ENCODE measurements at places on chromosomes 2 and 18.

DNA sequence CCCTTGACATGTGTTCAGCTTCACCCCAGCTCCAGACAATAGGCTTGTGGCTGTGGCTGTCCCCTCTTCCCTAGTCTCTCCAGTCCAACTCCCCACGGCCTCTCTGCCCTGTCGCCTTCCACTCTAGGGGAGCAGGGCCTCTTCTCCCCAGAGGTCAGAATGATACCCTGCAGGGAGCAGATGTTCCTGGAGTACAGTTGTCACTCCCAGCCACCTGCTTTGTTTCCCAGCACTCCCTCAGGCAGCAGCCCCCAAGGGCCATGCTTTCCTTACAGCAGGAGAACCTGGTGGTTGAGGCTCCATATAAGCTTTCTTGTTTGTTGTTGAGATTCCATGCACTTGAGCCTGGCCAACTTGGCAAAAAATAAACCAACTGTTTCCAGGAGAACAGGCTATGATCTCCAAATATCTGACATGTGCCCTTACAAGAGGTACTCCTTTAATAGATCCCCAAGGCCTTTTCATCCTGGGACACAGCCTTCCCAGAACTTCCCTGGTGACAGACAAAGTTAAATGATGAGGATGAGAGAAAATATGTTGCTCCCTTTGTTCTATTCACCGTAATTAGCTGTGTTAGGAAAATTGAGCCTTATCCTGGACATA, 45.1 kb downstream of the DPYSL5 start:
- H3K4me1 ChIP-seq: peaks cover 15% of the 10 kb centered on the region
- no peaks in the 10 kb centered on the region for H3K36me3 ChIP-seq
- no peak overlapping the region for H3K27ac ChIP-seq
- no peak overlapping the region for H3K4me3 ChIP-seq

DNA sequence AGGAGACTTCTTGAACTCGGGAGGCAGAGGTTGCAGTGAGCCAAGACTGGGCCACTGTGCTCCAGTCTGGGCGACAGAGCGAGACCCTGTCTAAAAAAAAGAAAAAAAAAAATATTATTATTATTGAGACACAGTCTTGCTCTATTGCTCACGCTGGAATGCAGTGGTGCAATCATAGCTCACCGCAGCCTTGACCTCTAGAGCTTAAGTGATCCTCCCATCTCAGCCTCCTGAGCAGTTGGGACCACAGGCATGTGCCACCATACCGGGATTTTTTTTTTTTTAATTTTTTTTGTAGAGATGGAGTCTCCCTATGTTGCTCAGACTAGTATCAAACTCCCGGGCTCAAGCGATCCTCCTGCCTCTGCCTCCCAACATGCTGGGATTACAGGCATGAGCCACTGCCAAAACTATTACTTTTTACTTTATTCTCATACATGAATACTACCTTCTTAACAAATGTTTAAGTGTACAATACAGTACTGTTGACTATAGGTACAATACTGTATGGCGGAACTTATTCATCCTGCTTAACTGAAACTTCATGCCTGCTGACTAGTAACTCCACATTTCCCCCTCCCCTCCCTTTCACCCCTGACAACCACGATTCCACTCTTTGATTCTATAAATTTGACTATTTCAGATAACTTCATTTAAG, 15.5 kb downstream of the FBXO11 start:
- H3K27me3 ChIP-seq: no peaks in the 10 kb centered on the region
- no peaks in the 10 kb centered on the region for H3K4me1 ChIP-seq
- H3K4me3 ChIP-seq: no peak overlapping the region
- no peak overlapping the region for H3K27ac ChIP-seq

GRCh38 chr2:44731505-44731904, 210.0 kb upstream of the SIX3 start:
- no peaks in the 10 kb centered on the region for H3K36me3 ChIP-seq
- H3K4me3 ChIP-seq: no peak overlapping the region
- H3K4me1 ChIP-seq: peaks cover 11% of the 10 kb centered on the region
- H3K27me3 ChIP-seq: no peaks in the 10 kb centered on the region

DNA sequence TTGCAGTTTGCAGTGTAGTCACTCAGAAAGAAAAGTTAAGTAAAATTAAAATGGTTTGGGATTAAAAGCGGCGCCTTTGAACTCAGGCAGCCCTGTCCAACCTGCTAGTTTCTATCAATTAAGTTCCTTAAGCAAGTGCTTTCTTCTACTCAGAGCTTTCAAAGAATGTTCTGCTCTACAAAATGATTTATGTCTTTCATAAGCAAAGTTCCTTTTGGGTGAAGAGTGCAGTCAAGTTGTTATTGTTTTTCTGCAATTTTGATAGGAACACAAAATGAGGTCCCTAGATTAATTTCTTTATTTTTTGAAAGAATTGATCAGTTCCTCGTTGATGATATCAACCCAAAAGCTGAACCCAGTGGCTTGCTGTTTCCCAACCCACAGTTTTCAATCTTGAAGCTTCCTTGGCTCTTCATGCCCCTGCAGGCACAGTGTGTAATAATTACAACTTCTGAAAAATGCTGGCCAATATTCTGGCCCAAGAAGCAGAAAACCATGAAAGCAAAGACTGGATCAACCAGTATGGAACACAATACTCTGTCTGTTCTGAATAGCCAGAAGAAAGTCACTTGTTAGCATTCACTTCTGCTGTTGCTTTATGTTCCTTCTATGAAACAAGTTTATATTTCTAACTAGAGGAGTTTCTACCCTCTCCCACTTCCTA, 89.1 kb downstream of the TGIF1 start:
- no peak overlapping the region for H3K4me3 ChIP-seq
- no peaks in the 10 kb centered on the region for H3K36me3 ChIP-seq
- no peaks in the 10 kb centered on the region for H3K4me1 ChIP-seq
- no peak for DNase-seq
- no peak overlapping the region for H3K27ac ChIP-seq
- no peaks in the 10 kb centered on the region for H3K27me3 ChIP-seq
